Cardiac septum (tissue), 1 donor: ENCODE measurements at places on chromosomes 7 and 10. TPM values are rescaled to one million over a fixed set of nuclear protein-coding genes. Genes with fewer than 3 reads are reported as not detected.

DNA sequence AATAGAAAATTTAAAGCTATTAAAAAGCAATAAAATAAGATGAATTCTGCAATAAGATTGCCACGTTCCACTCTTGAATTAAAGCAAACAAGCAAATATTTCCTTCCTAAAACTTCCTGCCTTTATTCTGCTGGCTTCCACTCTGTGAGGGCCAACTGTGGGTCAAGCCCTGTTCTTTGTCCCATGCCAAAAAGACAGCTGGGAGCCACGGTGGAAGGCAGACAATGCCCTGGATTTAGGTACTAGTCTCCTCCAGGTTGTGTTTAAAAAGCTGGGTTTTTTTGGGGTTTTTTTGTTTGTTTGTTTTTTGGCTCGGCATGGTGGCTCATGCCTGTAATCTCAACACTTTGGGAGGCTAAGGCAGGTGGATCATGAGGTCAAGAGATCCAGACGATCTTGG, 39.1 kb downstream of the LRRTM3 start:
- DNase-seq, result no peak

DNA sequence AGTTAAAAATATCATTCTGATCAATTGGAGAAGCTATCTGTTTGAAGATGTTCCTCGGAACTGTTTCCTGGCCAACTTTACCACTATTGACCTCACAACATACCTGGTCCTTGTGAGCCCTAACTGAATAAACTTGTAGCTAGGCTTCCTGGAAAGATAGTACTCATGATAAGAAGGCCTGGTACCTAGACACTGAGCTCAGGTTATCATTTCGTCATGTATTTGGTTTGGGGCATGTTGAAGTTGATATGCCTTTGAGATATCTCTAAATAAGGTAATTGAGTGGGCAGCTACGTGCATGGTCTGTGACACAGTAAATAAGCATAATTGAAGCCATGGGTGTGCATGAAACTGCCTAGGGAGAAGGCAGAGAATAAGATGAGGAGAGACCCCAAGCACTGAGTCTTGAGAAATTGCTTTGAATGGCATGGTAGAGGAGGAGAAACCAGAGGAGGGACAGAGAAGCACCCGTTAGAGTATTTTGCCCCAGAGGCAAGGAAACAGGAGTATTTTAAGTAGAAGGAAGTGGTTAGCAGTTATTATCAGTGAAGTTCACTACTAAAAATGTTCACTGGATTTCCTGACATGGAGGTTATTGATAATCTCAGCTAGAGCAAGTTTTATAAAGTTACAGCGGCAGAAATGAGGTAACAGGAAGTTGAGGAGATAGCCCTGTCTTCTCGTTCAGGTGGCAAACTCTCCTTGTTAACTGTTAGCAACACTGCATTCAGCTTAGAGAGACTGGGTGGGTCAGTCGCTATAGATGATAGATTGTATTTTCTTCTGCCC, 55.6 kb downstream of the CC2D2B start:
- no peak for DNase-seq

DNA sequence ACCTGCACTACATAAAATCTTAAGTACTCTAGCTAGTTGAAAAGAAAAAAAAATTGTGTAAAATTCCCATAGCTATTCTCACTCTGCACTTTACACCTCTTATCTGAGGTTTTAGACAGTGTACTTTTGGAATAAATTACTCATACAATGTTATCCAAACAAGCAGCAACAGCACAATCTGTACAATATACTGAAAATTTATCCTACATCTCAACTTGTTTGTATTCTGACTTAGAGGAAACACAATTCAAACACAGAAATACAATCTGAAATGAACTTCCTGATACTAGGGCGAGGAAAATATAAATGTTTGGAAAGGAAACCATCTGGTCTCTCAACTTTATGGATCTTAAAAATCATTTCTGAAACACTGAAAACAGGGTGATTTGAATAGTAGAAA, 381.7 kb downstream of the THSD7A start:
- no peak for DNase-seq

The CFAP43 gene
- total RNA-seq, result 0.08 TPM

DNA sequence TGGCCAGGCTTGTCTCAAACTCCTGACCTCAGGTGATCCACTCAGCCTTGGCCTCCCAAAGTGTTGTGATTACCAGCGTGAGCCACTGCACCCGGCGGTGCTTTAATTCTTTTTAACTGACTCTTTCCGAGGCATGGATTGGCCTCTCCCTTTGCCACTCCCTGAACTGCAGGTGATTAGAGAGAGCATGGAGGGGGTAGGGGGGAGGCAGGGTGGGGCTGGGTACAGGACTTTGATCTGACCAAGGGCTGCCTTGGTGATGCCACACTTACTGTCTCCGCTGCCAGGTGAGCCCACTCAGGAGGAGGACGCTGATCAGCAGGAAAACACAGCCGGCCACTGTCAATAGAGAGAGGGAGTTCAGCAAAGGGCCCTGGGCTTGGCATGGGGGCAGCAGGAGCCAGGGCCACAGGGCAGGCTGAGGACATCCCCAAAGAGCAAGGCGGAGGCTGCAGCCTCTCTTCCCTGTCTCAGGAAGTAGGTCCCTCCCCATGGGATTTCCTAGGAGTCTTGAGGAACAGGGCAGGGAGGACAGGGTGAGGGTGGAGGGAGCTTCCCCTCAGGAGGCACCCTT, 40.5 kb upstream of the IL15RA start:
- DNase-seq, result no peak

The FAM131B gene
- 0.19 TPM for total RNA-seq

DNA sequence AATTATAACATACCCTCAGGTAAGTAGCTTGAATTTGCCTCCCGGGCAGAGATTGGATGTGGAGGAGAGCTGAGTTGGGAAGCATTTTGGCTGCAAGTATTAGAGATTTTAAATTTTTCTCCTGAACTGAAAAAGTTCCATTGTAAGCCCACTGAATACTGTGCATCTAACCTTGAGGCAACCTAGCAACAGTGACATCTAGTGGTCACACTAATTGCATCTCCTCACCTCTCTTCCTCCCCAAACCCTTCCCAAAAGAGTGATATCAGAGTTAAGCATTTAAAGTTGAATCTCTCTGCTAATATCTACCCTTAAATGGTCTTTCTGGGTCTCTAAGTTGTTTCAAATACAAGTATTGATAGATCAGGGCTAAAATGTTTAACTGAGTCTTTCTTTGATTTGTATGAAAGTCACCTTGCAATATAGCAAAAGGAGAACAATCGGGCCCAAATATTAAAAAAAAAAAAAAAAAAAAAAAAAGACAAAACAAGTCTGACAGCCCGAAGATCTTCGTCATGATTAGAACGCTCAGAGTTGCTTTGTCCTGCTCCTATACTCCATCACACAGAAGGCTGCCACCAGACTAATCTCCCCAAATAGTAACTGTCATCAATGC, 40.4 kb upstream of the DLX5 start:
- no peak for DNase-seq

The SSC4D gene
- 0.51 TPM for total RNA-seq

DNA sequence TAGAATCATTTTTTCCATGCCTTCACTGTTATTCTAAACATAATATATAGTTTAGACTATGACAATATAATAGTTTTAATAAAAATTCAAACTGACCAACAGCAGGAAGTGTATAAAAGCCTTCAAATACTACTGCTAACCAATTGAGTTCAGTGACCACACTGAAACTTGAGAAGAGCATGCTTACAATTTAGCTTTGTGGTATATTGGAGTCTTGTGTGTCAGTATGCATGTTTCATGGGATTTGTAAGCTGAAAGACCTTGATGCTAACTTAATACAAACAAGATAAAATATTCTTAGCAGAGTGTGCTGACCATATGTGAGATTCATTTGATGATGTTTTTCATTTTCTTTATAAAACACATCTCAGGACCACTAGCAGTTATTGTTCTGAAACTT, 395.5 kb downstream of the SUGCT start:
- DNase-seq, result no peak

GRCh38 chr7:45084336-45084735, 4.4 kb downstream of the NACAD start:
- DNase-seq, result no peak

GRCh38 chr10:18240185-18240882, 100.1 kb downstream of the CACNB2 start:
- DNase-seq, result no peak

The PLXDC2 gene
- 22.6 TPM for total RNA-seq

DNA sequence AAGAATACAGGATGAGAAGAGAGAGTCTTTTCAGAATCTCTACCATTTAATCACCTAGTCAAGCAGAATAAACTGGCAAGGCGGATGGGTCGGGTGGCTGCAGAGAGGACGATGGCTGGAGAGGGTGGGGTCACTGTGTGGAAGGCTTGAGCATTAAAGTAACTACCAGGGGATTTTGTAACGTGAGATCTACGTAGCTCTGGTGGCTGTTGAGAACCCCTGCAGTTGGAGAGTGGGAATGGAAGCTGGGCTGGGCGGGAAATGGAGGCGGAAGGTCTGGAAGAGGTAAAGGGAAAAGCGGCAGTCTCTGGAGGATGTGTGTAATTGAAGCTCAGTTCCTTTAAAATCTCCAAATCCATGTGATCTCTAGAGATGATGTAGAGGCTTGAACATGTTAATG, 135.0 kb downstream of the GATA3 start:
- no peak for DNase-seq

DNA sequence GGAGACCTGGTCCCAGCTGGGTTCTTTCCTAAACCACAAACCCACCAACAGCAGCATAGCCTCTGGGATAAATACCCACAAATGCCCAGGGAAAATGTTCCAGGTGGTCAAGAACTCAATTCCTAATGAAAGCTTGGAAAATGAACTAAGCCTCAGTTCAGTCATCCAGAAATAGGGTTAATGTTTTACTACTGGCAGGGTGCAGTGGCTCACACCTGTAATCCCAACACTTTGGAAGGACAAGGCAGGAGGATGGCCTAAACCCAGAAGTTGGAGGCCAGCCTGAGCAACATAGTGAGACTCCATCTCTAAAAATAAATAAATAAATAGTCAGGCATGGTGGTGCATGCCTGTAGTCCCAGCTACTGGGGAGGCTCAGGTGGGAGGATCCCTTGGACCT, 82.2 kb downstream of the SVOPL start:
- DNase-seq, result no peak

The CALN1 gene
- total RNA-seq, result not detected

The HOXA1 gene
- total RNA-seq, result 0.19 TPM

The PRSS2 gene
- total RNA-seq, result not detected

DNA sequence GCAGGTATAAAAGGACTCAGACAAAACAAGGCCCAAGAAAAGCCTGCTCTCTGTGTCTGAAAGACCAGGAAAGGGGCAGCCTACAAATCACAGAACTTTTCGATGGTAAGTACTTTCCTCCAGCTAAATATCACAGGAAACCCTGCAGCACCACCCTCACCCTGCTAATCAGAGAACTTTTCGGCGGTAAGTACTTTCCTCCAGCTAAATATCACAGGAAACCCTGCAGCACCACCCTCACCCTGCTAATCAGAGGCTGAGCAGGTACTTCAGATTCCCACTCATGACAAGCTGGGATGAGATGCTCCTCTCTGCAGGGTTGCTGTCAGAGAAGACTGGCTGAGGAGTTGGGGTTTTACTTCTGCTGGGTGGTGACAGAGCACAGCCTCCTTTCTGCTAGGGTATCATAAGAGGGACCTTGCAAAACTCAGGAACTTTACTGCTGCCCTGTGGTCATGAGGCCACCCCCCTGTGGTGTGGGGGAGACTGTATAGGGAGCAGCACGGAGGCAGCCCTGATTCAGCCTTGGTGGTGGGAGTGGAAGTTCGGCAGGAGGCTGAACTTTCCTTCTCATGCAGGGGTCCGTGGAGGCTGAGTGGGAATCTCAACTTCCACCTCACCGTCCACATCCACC, 7.2 kb downstream of the WDR37 start:
- DNase-seq, result no peak

The RAMP3 gene
- 52.5 TPM for total RNA-seq

The HECW1 gene
- total RNA-seq, result not detected

The IQUB gene
- 0.78 TPM for total RNA-seq

- no peak for DNase-seq
Observed at GRCh38 chr10:56012101-56012500, 349.0 kb downstream of the ZWINT start.

The MEIG1 gene
- 0.54 TPM for total RNA-seq

DNA sequence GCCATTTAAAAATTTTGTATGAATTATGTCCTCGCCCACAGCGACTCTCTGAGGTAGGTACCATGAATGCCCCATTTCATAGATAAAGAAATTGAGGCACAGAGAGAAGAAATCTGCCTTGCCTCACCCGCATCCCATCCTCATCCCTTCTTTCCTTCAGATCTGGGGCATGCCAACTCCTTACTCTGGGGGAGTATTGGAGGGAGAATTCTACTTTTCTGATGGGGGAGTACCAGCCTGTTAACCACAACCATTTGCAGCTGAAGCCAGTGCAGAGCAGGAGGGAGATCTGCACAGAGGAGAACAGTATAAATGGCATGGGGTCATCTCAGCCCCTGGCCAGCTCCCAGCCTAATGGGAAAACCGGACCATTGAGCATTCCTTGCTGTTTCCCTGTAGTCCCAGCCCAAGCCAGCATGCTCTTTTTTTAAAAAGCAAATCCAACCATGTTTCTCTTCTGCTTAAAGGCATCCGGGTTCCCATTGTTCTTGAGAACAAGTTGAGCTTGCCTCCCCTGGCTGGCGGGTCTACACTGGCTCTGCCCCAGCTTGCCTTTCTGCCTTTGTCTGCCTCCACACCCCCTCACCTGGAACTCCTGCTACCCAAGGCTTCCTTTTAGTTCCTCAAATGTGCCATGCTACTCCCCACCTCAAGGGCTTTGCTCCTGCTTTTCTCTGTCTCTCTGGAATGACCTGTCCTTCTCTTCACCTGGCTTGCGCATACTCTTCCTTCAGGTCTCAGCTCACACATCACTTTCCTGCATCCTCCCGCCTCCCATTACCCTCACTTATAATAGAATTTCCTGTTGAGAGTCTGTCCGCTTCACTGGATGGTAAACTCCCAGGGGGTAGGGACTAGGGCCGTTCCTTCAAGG, 8.8 kb upstream of the ZNF503 start:
- no peak for DNase-seq

The SH2B2 gene
- 3.1 TPM for total RNA-seq
